Upper lobe of right lung (tissue), 1 donor: ENCODE measurements at places on chromosomes 2 and 18.

DNA sequence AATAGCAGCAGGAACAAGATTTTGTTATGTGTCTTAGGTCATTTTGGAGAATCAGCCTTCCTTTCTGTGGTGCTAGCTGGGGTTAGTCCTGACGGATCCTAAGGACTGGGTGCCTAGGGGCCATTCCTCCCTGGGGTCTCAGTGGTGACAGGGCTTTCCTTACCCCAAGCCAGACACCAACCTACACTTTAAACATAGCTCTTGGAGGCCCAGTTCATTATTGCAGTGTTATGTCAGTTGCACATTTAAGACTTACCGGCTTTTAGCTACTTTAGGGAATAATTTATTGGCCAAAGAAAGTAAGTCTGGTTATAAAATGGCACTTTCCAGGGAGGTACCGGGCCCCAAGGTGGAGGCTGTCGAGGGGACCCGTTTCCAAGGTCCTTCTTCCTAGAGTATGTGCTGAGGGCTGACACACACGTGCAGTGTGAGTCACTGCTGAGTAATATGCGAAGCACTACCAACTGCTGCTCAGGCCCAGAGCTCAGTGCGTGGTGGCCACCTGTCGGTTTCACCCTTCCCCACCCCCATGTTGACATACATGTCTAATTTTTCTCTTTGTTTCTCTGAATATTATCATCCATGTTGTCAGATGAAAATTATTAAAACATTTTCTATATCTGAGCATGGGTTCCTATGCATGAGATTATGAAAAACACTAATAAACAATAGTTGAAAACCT is 37.0 kb upstream of the GRHL1 start:
- no peak for DNase-seq

DNA sequence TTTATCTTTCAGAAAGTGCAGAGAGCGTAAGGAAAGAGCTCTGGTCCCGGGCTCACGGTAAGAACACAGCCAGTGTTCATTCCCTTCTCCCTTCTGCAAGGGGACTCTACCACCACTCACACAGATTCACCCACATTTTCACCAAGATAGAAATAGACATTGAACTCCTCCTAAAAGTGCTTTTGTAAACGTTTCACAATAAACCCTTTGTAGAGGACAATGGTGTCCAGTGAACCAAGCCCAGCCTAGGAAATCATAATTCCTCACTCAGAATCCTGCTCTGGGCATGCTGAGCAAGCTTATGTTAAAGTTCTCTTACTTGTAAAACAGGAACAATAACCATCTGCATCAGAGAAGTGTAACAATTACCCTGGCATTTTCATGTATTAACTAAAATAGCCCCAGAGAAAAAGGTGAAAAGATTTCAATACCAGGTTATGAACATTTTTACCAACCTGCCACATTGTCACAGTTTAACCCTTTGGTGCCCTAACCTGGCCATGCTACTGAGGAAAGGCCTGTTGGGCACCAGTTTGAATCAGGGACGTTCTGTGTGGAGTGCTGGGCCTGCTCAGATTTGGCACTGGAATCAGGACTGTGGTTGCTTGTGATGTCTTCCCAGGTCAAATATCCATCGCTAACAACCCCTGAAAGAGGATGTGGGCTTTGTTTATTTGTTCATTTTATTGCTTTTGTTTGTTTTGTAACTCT is 22.5 kb upstream of the NDUFV2 start:
- DNase-seq: no peak

DNA sequence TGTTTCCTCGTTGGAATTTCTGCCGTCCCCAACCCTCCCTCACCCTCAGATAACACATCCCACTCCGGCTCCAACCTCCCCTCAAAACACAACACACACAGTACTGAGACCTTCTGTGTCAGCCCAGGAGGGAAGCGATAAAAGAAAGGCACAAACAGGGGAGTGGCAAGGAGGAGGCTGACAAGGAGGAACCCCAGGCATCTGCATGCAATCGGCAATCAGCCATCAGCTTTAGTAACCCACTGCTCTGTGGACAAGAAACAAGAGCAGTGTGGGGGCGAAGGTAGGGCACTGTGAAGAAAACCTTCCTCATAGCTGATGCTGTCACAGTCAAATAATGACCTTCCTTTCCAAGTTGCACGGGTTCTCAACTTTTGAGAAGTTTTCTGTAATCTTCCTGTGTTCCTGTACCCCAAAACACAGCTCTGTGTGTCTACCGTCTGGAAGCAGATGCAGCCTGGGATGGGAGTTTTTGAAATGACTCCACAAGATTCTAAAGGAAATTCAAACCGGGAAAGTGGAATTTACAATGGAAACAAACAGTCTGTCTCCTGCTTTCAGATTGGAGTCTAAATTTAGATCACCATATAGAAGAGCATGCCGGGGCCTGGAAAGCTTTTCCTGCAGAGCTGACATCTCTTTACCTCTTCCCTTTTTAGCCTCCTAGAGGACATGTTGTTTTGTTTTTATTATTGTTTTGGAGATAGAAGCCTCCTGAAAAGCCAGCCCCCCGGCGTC is 16.4 kb upstream of the LPIN2 start:
- no peak for DNase-seq

DNA sequence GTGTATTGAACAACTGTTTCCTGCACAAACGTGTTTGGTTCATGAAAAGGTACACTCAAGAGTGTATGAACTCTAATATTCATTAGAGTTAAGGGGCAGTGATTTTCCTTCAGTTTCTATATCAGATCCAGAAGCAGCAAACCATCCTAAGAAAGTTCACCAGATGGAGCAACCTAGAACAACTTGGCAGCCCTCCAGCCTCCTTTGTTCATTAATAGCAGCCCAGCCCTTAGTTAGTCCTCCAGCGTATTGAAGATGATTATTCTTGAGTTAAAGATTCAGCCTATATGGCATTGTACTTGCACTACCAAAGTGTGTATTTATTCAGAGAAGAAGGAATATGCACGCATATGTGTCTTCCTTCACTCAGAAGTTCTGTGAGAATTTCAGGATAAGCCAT is 365.5 kb downstream of the SETBP1 start:
- DNase-seq: no peak

- peak; percentile 63 for DNase-seq
These were observed 25.4 kb upstream of the CDH7 start for GRCh38 chr18:65725251-65726050.

DNA sequence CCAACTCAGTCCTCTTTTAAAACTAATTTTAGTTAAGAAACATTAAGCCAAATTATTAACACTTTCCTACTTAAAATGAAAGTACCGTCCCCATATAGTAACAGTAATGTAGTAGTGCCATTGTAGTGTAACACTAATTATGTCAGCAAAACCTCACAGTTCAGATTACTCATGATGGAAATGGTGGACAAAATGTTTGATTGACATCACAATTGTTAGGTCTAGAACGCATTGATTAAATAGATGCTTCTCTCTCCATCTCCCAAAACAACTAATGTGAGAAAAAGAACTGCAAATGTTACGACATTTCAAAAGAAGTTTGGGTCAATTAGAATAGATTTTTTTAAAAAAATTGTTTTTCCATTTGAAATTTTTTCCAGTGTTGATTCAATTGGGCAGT is 1.2 kb upstream of the ATF2 start:
- DNase-seq: no peak

GRCh38 chr18:65175681-65176080 is 575.1 kb upstream of the CDH7 start:
- DNase-seq: no peak

DNA sequence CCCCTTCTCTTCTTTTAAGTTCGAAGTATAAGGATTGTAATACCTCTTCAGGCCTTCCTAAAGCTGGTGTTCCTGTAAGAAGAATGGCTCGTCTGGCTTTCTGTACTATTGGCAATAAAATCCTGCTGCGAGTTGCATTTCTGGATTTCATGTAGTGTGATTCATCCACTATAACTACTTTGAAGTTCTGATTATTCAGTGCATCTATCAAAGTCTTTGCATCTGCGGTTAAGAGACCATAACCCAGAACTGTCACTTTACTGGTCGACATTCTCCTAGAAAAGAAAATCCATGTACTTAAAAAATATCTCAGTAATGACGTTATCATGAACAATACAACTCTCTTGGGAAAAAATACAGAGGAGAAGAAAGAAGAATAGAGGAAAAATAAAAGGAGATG is 181.1 kb downstream of the ZRANB3 start:
- no peak for DNase-seq

DNA sequence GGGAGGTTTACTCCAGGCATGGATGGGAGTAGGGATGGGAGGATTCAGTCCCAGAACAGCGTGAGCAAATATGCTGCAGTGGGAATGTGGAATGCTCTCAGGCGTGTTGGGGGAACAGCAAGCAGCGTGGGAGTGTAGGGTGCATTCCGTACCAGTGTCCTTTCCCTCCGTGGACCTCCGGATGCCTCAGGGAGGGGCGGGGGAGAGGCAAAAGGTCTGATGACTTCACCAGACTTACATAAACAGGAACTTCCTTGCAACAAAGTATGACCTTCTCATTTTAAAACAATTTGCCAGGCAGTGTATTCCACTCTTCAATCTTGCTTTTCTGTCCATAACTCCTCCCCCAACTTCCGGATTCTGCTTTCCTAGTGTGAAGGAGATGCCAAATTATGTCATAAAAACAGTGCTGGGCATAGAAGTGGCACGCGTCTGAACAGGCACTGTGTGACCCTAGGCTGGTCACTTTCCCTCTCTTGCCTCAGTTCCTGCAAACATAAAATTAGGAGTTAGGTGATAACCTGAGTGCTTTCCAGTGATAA is 36.9 kb downstream of the RPL37A start:
- no peak for DNase-seq

DNA sequence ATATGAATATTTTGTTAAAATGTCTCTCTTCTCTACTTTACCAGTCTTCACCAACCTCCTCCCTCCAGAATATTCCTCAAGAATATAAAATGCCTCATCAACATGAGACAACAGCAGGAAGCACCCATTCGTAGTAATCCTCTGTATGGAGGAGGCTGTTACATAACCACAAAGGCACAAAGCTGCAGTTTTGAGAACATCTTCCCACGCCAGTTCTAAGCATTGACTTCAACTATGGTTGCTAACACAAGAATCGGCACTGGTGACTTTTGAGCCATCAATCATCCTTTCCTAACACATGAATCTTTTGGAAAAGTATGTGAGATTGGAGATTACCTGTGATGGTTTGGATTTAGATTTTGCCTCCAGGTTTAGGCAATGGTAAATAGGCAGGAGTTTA is 54.9 kb upstream of the CYP1B1 start:
- no peak for DNase-seq

DNA sequence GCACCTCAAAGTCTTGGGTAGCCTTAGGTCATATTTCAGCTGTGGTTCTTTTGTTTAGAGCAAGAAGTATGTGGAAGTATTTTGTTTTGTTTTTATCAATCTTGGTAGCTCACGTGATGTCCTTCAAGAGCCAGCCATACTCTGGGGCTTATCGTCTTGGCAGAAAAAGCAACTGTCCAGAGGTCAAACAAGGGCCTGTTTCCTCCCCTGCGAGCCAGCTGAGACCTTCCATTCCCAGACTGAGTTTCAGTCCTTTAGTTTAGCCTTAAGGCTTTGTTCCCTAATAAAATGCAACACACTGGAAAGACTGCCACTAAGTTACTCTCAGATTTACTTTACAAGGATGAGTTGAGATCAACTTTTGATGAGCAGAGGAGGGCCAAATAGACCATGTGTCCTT is 63.5 kb downstream of the TXNL1 start:
- no peak for DNase-seq

GRCh38 chr2:191783416-191783815 is 63.5 kb downstream of the CAVIN2 start:
- DNase-seq: no peak

DNA sequence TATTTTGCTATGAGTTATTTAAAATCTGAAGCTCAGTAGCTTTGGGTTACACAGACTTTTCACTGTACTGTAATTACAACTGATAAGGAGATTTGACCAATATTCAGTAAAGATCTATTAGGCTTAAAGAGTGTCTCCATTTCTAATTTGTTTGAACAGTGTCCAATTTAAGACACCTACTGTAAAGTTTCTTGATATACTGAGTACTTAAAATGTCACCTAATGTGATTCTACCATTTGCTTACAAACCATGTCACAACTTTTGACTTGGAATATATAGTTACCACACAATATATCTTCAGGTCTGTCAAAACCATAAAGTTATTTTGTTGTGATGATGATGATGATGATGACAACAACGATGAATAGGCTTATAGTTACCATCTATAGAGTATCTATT is 228.5 kb upstream of the SMAD7 start:
- DNase-seq: no peak

- no peak for DNase-seq
These were observed 75.9 kb downstream of the TMEM163 start for GRCh38 chr2:134642938-134643337.

- DNase-seq: no peak
These were observed at the start of gene ARHGAP15 for GRCh38 chr2:143128681-143129580. Gene ARHGAP15, plus strand, starts transcription at chr2:143129419.

DNA sequence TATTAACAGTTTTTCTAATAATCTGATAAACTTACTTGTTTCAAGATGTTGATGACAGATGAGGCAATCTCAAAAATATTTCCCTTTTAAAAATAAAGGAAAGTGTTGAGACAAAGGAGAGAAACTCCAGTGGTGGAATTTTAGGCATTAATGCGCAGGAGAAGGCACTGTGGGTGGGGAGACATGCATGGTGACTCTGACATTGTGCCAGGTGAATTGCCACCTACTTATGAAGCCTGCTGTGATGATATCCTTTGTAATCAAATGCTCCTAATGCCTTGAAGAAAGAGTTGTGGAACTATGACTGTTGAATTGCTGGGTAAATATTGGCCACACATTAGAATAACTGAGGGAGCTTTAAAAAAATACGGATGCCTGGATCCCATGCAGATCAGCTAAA is 101.4 kb downstream of the PLA2R1 start:
- no peak for DNase-seq

- DNase-seq: no peak
These were observed 77.1 kb upstream of the SLC39A10 start for GRCh38 chr2:195579776-195580555.

DNA sequence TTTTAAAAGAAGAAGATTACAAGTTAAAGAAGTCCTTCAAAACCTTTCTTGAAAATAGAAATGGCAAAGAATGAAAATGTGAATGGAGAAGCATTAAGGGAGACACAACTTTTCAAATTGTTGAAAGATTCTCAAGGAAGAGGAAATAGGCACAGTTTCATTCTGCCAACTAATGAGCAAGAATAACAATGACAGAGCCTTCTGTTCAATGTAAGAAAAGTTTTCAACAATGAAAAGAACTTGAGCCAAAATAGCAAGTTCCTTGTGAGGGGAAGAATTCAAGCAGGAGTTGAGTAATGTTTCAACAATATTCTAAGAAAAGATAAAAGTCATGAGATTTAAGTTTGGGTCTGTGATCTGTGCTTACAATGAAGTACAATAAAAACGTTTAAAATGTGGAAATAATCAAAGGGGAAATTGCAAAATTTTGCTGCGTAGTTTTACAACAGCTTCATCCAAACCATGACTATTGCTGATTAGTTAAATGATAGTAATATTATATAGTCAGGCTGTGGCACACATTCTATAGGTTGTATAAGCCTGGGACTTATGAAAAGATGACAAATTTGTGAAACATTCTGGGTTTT is 122.6 kb downstream of the METTL4 start:
- DNase-seq: no peak
